ENCODE measurements at places on chromosomes 4 and X.
A peak's percentile ranks its signal among the peaks of the same experiment; 100 is the strongest.

- no peak for DNase-seq
Observed at GRCh38 chr4:98473046-98473445, 185.4 kb downstream of the TSPAN5 start.

- no peak for DNase-seq
Observed at GRCh38 chrX:153307276-153308178, 14.0 kb downstream of the PNMA6F start.

GRCh38 chr4:146338512-146338911 lies 124.2 kb downstream of the REELD1 start:
- no peak for DNase-seq

- DNase-seq = no peak
Observed at GRCh38 chr4:174495626-174496025, 26.7 kb downstream of the HPGD start.

DNA sequence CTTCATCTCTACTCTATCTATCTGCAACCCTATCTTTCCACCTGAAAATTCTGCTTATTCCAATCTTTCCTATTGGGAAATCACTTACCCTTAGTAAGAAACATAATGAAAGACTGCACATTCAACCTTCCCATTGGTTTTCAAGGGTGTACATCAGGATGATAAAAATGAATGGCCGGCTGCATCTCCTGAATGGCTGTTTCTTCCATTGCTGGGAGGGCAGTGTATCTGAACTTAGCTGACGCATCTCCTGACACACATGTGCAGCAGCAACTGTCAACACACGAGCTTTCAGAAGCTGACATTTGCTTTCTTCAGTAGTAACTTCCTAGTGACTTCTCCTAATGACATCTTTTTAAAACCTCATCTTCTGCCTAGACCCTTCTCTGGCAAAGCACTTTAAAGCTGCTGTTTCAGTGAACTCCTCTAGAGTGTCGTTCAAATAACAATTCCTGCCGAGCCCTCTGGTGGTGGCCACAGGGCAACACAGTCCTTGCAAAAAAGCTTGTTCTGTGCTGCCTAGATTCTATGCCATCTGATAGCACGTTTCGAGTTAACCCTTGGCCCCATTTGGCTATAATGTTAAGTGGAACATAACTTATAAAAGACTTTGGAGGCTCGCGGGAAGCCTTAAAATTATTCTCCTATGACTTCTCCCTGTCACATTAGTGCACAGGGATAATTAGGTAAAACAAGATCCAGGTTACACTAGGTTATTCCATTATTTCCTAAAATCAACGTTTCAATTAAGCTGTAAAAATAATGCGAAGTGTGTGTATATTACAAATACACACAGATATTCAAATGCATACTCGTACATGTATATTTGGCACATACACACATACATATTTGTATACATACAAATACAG lies 2340.7 kb downstream of the PCDH7 start:
- DNase-seq = no peak

- no peak for DNase-seq
Observed at GRCh38 chr4:147596981-147597380, 20.2 kb upstream of the TMEM184C start.

- DNase-seq = no peak
Observed at GRCh38 chr4:131551306-131551705, 1597.8 kb upstream of the PCDH10 start.

DNA sequence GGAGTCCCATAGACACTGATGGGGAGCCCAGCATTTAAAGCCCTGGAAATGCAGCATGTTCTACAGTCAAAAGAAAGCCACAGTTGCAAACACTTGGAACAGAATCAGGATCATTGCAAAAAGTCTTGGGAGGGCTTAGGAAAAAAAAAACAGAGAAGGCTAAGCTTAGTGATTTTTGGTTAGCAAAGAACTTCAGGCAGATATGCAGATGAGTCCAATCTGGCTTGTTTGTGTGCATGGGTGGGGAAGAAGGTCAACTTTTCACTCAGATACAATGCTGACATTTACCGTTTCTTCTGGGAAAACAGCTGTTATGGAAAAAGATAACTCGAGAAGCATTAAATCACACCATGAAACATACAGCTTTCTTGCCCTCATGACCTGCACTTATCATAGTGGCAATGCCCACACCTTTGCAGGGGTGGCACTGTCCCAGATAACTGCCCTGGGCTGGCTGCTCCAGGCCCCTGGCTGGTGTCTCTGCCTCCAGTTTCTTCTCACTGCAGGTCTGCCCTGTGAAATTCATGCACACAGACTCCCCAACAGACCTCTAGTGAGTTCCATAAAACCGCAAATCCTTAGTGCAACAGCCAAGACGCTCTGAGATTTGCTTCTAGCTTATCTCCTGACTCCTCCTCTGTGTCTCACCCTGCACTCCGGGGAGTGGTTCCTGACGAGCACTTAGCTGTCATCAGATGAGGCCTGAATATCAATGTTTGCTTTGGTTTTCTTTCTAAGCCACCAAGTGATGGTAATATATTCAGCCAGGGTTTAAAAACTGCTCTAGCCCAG lies 99.2 kb downstream of the DRD5 start:
- no peak for DNase-seq

DNA sequence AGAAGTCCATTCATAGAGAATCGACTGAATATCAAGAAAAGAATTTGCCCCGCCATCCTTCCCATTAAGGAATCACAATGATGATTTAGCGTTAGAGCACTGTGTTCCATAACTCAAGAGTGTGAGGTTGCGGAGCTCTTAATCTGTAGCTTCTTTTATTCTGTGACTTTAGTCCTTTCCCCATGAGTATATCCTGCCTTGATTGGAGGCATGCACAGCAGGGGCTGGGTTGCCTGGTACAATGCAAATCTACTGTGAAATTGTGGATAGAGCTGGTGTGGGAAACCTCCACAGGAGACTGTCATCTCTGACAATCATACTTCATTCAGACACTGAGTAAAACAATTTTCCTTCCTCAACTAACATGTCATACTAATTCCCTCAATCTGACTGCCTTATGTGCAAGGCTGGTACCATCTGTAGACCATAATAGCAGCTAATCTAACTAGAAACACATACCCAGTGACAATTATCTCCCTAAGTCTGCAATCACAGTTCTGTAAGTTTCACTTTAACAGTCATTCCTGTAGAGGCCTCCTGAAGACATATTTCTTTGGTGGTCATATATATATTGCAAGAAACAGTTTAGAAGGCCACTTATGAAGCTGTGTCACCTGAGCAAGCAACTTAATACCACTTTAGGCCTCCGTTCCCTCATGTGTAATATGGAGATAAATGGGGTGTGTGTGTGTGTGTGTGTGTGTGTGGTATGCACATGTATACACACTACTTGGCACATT lies 355.2 kb upstream of the FAM241A start:
- DNase-seq = no peak

DNA sequence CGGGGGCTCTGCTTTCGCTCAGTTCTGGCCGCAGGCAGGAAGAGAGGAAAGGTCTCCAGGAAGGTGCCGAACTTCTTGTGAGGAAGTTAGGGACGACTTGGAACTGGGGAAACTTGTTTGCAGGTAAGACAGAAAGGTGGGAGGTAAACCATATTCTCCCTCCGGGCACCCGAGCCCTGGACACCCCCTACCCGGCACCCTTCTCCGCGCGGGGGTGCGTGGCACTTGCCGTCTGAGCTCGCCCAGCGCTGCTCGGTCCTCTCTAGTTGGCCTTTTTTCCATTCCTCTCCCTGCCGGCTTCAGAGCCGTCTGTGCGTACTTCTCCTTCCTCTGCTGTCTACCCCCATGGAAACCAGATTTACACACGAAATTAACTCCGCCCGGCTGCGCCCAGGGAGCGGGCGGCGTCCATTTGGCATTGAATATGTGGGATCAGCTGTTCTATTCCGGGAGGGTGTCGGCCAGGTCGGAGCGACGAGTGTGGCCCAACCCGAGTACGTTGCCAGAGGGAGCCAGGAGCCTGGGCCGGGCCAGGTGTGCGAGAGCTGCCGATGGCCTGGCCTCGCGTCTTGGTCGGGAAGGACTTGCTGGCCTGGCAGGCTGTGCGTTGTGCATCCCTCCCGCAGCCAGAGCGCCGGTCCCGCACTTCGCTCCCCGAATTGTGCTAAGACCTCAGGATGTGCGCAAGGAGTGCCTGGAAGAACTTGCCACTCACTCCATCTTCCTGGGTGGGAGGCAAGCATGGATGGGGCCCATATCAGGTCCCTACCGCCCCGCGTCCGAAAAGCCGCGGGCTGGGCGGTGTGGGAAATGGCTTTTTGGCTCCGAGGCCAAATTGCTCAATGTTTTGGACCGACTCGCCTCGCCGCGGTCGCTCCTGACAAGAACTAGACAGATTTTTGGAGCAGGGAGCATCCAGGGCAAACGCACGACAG lies 1.7 kb downstream of the PDGFRA start:
- DNase-seq = no peak

DNA sequence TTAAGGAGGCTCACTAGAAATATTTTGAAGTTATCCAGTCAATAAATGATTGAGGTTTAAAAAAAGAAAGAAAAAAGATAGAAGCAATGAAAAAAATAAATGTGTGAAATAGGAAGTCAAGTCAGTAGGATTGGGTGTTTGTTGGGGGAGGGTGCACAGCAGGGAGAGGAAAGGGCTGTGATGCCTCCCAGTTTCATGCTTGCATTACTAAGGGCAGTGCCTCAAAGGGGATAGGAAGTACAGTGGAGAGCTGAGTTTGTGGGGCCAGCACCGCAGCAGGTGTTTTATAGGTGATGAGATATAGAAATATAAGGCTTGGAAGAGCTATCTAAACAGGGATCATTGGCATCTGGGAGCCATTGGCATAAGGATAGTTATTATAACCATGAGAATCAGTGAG lies 919.2 kb downstream of the STIM2 start:
- no peak for DNase-seq

- no peak for DNase-seq
Observed at GRCh38 chr4:43564107-43564506, 671.6 kb downstream of the GRXCR1 start.

DNA sequence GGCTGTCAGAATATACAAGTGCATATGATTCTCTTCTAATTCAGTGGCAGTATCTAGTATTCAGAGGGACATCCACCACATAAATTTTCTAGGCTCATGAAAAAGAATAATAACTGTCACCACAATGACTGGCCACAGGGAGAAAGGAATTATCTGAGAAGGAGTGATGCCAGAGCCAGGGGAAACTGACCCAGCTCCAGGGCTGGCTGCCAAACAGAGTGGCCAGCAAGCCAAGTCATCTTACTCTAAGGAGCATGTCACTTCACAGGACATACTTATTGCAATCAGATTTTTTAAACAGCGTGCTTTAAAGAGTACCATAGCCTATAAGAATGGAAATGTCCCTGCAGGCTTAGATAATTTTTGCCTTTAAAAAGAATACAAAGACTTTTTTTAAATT lies 5.8 kb upstream of the SEPTIN11 start:
- no peak for DNase-seq

- DNase-seq = no peak
Observed at GRCh38 chr4:175542786-175543185, 269.3 kb downstream of the GPM6A start.

DNA sequence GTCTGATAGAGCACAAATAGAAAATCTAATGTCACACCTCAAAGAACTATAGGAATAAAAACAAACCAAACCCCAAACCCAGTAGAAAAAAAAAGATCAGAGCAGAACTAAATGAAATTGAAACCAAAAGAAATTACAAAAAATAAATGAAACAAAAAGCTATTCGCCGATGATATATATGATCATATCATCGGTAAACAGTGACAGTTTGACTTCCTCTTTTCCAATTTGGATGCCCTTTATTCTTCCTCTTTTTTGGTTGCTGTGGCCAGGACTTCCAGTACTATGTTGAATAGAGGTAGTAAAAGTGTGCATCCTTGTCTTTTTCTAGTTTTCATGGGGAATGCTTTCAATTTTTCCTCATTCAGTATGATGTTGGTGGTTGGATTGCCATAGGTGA lies 215.3 kb upstream of the AR start:
- DNase-seq = no peak

GRCh38 chr4:169068423-169068822 lies 58.4 kb upstream of the CBR4 start:
- no peak for DNase-seq

- no peak for DNase-seq
Observed at GRCh38 chrX:39469126-39469525, 628.6 kb downstream of the BCOR start.

- DNase-seq = no peak
Observed at GRCh38 chr4:85681221-85681657, 206.3 kb downstream of the ARHGAP24 start.

GRCh38 chrX:24479924-24480323 lies 14.8 kb downstream of the PDK3 start:
- DNase-seq = peak; percentile 41

GRCh38 chrX:150362599-150363481 lies at the start of gene MAMLD1:
MAMLD1 (plus strand) TSS chrX:150363317; CDS start chrX:150445517, 82,200 bp downstream.
- DNase-seq = peak; percentile 51

GRCh38 chr4:15557786-15558550 lies 88.3 kb downstream of the CC2D2A start:
- no peak for DNase-seq

DNA sequence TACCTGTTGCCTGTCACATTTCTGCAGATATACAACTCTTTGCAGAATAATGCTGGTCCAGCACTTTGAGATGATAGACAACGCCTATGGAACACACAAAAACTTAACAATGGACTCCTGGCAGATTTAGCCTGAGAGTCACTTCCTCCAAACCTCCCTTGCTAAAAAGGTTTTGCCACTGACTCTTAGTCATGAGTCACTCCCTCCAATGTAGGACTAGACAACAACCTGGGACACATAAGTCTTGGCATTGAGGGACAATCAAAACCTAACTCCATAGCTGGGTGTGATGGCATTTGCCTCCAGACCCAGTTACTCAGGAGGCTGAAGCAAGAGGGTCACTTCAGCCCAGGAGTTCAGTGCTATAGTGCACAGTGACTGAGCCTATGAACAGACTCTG lies 22.0 kb upstream of the EIF4E start:
- no peak for DNase-seq

DNA sequence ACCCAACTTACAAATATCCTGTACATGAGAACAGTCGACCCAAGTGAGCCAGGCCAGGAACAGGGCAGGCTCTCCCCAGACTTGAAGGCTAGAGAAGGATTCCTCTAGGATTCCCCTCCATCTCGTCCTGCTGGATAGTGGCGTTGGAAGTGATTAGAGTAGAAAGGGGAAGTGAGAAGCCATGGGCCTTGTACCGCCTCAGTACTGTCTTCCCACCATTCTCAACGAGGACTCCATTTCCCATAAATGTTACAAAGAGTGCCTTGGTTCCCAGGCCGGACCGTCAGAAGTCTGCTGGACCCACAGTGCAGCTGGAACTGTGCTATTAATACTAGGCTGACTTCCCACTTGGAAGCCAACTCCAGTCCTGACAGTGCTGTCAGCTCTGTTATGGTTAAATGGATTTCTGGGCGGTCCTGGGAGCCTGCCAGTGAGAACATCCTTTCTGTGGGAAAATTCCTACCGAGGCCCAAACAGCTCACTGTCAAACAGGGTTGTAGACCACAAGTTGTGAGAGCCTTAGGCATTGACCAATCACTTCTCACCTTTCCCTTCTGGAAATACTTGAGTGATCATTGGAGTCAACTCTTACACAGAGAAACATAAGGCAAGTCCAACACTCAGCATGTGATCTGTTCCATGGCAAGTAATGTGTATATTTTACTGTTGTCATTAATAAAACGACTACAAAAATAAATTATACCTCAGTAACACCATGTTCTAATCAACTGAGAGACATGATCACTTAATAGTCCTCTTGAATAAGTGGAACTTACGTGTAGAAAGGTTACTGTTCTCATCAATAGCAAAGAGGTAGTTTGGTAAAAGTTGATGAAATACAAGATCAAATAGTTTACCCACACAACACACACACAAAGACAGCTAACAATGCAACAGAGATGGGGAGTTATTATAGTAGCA lies 58.4 kb downstream of the AMELX start:
- DNase-seq = no peak

Measured in stimulated activated CD4-positive, alpha-beta T cell treated with anti-CD3 and anti-CD28 coated beads, Interleukin-4, amount 100 ng/mL, for 4 hours (primary cell).